Transverse colon (tissue), 4 donors: ENCODE measurements at places on chromosomes 4 and X. TPM values are rescaled to one million over a fixed set of nuclear protein-coding genes. Genes with fewer than 3 reads are reported as not detected.

Gene GRPR
- not detected for total RNA-seq

Gene KCTD8
- 0.37 TPM for total RNA-seq

Gene HPSE
- 5.4 TPM for total RNA-seq

DNA sequence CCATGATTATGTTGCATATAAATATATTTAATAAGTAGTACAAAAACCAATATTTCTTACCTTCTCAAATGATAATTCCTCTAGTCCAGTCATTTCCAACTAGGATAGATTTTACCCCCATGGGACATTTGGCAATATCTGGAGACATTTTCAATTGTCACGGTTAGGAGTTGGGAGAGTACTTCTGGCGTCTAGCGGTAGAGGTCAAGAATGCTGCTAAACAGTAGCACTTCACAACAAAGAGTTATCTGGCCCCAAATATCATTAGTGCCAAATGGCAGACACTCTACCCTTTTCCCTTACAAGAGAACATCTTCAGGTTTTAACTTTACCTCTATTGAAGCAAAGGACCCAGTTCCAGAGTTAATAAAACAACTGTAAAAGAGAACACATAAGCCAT, 168.1 kb downstream of the FAT4 start:
- H3K27ac ChIP-seq, result no peak overlapping the region
- H3K4me3 ChIP-seq, result no peak overlapping the region
- no peaks in the 10 kb centered on the region for H3K4me1 ChIP-seq
- no peaks in the 10 kb centered on the region for H3K27me3 ChIP-seq
- H3K36me3 ChIP-seq, result no peaks in the 10 kb centered on the region

- no peak overlapping the region for H3K27ac ChIP-seq
- no peaks in the 10 kb centered on the region for H3K27me3 ChIP-seq
- H3K36me3 ChIP-seq, result no peaks in the 10 kb centered on the region
- H3K4me3 ChIP-seq, result no peak overlapping the region
Measured at GRCh38 chr4:99687120-99687519, 29.5 kb upstream of the C4orf54 start.

- DNase-seq, result no peak
- no peaks in the 10 kb centered on the region for H3K36me3 ChIP-seq
- no peaks in the 10 kb centered on the region for H3K4me1 ChIP-seq
- H3K4me3 ChIP-seq, result no peak overlapping the region
- no peak overlapping the region for H3K27ac ChIP-seq
Measured at GRCh38 chrX:72159769-72160168, 21.8 kb upstream of the PIN4 start.

GRCh38 chrX:40298572-40299479, 201.1 kb upstream of the BCOR start:
- H3K27me3 ChIP-seq, result no peaks in the 10 kb centered on the region
- H3K4me3 ChIP-seq, result no peak overlapping the region
- no peaks in the 10 kb centered on the region for H3K4me1 ChIP-seq
- no peak for DNase-seq

Gene CLNK
- under 0.01 TPM for total RNA-seq

DNA sequence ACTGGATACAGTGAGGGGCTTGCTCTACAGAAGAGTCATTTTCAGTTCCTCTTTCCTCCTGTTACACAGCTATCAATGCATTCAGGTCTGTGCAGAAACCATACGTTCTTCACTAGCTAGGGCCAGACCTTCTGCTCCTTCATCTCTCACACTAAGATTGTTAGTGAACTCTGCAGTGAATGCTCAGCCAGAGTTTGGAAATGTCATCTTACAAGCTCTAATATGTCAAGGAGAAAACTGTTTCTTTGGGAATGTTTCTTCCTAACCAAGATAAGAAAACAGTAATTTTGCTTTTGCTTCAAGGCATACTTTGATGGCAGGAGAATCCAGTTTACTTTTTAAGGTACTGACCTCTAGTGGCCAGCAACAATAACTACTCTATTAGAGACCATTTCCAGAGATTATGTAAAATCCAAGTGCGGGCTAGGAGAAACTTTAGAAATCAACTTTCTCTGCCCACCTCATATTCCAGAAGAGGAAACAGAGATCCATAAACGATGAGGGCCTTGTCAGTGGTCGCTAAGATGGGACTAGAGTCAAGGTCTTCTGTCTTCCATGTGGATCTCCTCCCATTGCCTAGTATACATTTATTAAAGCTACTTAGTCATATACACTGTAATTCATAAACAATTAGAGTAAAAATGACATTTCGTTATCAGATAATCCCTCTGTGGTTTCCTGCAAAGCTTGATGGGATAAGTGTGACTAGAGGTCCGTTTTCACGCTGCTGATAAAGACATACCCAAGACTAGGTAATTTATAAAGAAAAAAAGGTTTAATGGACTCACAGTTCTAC, 12.1 kb upstream of the CC2D2A start:
- H3K27me3 ChIP-seq, result no peaks in the 10 kb centered on the region
- no peak overlapping the region for H3K4me3 ChIP-seq
- no peak for DNase-seq

Gene CORIN
- total RNA-seq, result not detected

DNA sequence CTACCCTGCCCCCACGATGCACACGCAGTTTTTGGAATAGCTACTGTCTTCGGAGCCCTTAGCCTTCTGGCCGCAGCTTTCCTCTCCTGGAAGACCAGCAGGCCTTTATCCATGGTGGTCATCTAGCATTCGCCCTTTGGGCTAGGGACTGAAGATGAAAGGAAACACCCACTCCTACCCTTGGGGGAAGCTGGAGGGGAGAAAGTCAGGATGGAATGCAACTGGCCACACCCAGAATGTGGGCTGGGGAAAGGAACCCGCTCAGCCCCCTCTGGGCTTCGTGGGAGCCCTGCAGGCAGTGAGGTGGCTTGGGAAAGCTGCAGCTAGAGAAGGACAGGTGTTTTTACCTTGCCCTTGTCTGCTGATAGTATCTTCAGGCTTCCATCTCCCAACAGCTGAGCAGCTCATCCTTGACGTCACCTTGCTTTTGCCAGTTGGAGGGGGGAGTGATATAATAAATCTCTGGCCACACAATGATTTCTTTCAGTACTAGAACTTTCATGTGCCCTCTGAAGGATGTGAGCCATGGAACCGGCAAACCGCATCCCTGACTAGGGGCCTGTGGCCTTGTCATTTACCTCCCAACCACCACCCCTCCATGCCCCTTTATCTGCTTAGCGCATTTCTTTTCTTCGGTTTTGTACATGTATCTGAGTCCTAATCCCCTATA, 59.0 kb downstream of the ELF4 start:
- DNase-seq, result no peak
- no peak overlapping the region for H3K27ac ChIP-seq
- no peaks in the 10 kb centered on the region for H3K27me3 ChIP-seq
- no peak overlapping the region for H3K4me3 ChIP-seq
- no peaks in the 10 kb centered on the region for H3K4me1 ChIP-seq
- peaks cover 5% of the 10 kb centered on the region for H3K36me3 ChIP-seq

GRCh38 chr4:24842356-24842755, 47.0 kb downstream of the SOD3 start:
- no peaks in the 10 kb centered on the region for H3K36me3 ChIP-seq
- DNase-seq, result peak; percentile 38
- peaks cover 18% of the 10 kb centered on the region for H3K4me1 ChIP-seq
- H3K27ac ChIP-seq, result no peak overlapping the region
- H3K27me3 ChIP-seq, result no peaks in the 10 kb centered on the region

Gene CSN1S1
- total RNA-seq, result 0.79 TPM

DNA sequence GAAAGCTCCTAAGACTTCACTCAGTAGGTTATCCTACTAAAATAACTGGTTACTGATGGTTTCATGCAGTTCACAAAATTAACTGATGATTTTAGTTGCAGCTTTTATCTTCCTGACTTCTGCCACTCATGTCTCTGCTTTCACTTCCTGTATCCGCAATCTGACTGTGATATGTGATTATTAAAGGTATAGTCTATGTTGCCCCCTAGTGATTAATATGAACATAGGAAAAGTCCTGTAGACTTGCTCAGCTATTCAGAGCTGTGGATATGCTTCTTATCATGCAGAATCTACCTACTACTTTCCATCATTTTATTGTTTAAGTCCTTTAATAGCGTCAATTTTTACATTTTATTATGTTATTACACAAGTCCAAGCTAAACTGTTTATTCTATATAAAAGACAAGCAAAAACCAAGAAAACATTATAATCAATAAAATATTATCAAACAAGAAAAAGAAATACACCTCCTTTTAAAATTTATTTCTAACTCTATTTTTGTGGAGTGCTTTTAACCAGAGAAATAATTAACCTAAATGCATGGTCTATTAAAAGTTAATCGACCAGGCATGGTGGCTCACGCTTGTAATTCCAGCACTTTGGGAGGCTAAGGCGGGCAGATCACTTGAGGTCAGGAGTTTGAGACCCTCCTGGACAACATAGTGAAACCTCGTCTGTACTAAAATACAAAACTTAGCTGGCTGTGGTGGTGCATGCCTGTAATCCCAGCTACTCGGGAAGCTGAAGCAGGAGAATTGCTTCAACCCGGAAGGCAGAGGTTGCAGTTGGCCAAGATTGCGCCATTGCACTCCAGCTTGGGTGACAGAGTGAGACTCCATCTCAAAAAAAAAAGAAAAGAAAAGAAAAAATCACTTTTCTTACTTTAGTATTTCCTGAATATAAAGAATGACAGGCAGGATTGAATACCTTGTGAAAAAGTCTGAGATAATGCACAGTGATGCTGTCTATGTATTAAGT, 40.4 kb upstream of the TLR2 start:
- no peaks in the 10 kb centered on the region for H3K36me3 ChIP-seq
- no peaks in the 10 kb centered on the region for H3K4me1 ChIP-seq
- H3K4me3 ChIP-seq, result no peak overlapping the region
- no peak overlapping the region for H3K27ac ChIP-seq

Gene FAT4
- total RNA-seq, result 11.4 TPM

DNA sequence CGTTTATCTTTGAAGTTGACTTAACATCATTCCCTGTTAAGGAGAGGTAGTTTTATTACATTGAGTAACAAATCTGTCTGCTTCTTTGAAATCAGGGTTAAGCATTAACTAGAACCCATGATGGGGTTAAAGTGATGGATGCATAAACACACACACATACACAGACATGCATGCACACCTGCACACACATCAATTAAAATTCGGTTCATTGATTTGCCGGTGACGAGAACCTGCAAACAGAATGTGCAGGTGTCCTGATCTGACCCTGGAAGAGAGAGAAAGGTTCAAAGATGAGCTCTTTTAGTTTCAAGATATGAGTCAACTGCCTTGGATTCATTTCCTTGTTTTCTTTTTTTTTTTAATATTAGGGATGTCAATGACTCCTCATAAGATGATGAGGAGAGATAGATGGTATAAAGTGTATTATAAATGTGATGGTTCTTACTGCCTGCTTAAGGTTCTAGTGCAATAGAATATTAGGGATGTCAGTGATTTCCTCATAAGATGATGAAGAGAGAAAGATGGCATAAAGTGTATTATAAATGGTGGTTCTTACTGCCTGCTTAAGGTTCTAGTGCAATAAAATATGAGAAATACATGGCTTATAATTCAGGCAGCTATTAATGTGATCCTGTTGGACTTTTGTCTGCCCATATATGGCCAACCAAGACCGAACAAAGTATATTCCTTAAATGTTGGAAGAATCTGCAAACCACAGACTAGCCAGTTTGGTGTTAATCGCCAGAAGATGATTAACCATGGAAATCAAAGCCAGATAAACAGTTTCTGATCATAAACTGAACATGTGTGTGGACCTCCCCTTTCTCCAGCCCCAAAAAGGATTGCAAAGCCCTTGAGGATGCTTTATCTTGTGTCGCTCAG, 14.1 kb upstream of the CD99 start:
- no peaks in the 10 kb centered on the region for H3K36me3 ChIP-seq
- H3K4me3 ChIP-seq, result no peak overlapping the region
- DNase-seq, result no peak
- peaks cover 32% of the 10 kb centered on the region for H3K4me1 ChIP-seq
- no peaks in the 10 kb centered on the region for H3K27me3 ChIP-seq

DNA sequence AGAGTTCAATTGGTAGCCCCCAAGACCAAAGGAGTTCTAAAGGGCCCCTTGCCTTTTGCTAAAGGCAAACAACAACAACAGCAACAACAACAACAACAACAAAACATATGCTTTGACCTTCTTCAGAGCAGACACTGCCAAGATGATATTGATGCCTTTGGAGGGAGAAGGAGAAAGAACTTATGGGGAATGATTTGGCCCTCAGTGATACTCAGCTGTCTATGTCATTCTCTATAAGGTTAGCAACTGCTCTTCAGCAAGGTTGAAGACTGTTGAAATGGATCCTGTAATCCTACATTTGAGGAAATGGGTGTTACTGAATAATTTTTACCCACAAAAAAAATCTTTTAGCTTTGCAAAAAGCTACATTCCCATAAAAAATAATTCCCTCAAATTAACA, 72.5 kb downstream of the PRPS1 start:
- no peaks in the 10 kb centered on the region for H3K36me3 ChIP-seq
- H3K4me1 ChIP-seq, result no peaks in the 10 kb centered on the region
- H3K27ac ChIP-seq, result peak overlapping the region; percentile 21

DNA sequence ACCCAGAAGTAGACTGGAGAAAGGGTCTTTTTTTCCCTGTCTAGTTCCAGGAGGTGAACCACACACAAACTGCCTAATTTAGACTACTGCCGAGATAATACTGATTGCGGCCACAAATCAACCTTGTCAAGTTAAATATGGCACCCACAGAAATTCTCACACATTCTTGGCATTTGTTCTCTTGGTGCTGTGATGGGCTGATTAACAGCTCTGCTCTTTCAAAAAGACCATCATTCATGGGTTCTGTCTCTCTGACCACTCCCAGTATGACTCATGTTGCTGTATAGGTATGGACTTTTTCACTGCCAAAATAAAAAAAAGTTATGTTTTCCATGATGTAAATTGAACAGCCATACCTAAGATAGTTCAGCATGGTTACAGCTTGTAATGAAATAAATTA, 1003.5 kb upstream of the LCORL start:
- no peaks in the 10 kb centered on the region for H3K27me3 ChIP-seq
- no peaks in the 10 kb centered on the region for H3K4me1 ChIP-seq
- no peaks in the 10 kb centered on the region for H3K36me3 ChIP-seq
- no peak for DNase-seq
- H3K27ac ChIP-seq, result no peak overlapping the region

- H3K4me1 ChIP-seq, result no peaks in the 10 kb centered on the region
- H3K27me3 ChIP-seq, result no peaks in the 10 kb centered on the region
- H3K36me3 ChIP-seq, result no peaks in the 10 kb centered on the region
- no peak for DNase-seq
- H3K4me3 ChIP-seq, result no peak overlapping the region
Measured at GRCh38 chr4:175651756-175652310, 160.2 kb downstream of the GPM6A start.
